ENCODE measurements at places on chromosomes 16 and 17. TPM values are rescaled to one million over a fixed set of nuclear protein-coding genes. Genes with fewer than 3 reads are reported as not detected.

- no peak for DNase-seq
- no peak overlapping the region for H3K4me3 ChIP-seq
- H3K27me3 ChIP-seq = no peaks in the 10 kb centered on the region
- H3K36me3 ChIP-seq = no peaks in the 10 kb centered on the region
- H3K27ac ChIP-seq = no peak overlapping the region
These were observed 124.7 kb downstream of the NPIPB5 start for GRCh38 chr16:22635357-22635761.

Gene ODAD4
- total RNA-seq = 2.6 TPM

DNA sequence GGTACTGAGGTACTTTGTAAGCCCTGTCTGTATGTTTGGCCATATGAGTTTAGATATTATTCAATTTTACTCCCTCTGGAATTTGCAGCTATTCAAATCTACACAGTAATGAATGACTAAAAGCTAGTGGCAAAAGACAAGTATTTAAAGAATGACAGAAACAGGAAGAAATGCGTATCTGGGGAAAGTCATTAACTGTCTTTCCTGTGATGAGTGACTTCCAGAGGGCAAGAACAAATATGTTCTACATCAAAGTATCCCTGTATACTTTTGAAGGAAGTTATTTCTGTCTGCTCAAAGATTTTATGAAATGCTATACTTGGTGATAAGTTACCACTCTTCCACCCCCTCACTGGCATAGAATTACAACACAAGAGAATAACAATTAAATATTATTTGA lies 489.3 kb upstream of the SOX9 start:
- H3K27me3 ChIP-seq = no peaks in the 10 kb centered on the region
- H3K36me3 ChIP-seq = no peaks in the 10 kb centered on the region
- H3K27ac ChIP-seq = no peak overlapping the region
- DNase-seq = no peak
- H3K4me1 ChIP-seq = no peaks in the 10 kb centered on the region
- H3K4me3 ChIP-seq = no peak overlapping the region

Gene TGFB1I1
- 42.4 TPM for total RNA-seq

DNA sequence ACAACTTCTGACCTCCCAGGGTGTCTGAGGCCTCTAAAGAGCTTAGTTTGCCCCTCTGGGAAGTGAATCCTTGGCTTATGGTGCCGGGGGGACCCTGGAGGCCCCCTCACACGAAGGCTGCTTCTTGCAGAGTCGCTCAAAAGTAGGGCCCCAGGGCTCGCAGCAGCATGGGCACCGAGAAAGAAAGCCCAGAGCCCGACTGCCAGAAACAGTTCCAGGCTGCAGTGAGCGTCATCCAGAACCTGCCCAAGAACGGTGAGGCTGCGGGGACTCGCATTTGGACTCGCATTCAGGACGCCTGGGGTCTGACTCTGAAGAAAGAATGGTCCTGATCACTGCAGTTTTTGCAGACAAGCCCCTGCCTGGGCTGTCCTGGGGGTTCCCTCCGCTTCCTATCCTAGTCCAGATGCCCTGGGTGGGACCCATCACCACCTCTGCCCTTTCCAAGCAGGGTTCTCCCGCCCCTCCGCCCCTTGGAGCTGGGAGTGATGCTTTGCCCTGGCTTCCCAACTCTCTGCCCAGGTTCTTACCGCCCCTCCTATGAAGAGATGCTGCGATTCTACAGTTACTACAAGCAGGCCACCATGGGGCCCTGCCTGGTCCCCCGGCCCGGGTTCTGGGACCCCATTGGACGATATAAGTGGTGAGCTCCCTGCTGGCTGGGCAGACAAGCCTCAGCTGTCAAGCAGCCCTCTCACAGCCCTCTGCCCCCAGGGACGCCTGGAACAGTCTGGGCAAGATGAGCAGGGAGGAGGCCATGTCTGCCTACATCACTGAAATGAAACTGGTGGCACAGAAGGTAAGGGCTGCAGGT lies 698 bp downstream of the ACBD4 start:
- H3K4me1 ChIP-seq = peaks cover 8% of the 10 kb centered on the region
- H3K36me3 ChIP-seq = no peaks in the 10 kb centered on the region
- DNase-seq = no peak

GRCh38 chr17:17783825-17784656 lies 52.7 kb downstream of the SREBF1 start:
- peak; percentile 81 for DNase-seq
- peak overlapping the region; percentile 42 for H3K4me3 ChIP-seq
- H3K36me3 ChIP-seq = no peaks in the 10 kb centered on the region
- no peaks in the 10 kb centered on the region for H3K27me3 ChIP-seq
- peaks cover 49% of the 10 kb centered on the region for H3K4me1 ChIP-seq
- H3K27ac ChIP-seq = peak overlapping the region; percentile 96

Gene CACNG1
- not detected for total RNA-seq
